ENCODE measurements at places on chromosomes 3 and 15.
A peak's percentile ranks its signal among the peaks of the same experiment; 100 is the strongest.

DNA sequence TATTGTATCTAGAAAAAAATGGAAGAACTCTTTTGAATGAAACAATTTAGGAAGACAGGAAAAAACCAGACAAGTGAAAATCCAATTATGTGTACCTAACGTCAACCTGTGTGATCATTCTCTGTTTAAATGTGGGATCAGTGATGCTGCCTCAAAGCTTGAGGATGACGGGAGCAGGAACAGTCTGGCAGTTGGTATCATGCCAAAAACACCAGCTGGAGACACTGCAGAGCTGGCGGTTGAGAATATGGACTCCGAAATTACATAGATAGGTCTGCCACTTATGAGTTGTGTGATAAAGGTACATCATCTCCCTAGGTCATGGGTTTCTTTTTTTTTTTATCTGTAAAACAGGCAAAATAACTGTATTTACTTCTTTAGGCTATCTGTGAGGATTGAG, 480.5 kb downstream of the CNTN4 start:
- DNase-seq, result no peak

DNA sequence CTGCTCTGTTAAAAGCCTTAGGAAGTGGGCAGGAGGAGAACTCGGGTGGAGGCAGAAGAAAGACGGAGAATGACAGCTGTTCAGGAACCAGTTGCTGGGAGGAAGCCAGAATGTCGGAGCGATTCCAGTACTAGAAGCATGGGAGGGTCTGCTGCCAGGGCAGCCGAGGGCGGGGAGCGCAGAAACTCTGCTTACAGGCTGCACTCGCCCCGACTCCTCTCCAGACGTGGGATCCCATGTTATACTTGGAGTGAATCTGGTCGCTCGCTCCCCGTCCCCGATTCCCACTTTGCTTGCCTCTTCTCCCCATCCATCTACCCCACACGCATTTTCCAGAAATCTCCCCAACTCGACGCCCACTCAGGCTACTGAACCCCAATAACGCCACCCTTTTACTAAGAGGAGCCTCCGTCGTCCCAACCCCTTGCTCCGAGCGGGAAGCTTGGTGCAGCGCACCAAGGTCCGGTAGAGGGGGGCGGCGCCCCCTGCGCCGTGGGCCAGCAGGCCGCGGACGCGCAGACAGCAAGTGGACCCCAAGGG, 665 bp downstream of the GATM start:
- no peak for DNase-seq

DNA sequence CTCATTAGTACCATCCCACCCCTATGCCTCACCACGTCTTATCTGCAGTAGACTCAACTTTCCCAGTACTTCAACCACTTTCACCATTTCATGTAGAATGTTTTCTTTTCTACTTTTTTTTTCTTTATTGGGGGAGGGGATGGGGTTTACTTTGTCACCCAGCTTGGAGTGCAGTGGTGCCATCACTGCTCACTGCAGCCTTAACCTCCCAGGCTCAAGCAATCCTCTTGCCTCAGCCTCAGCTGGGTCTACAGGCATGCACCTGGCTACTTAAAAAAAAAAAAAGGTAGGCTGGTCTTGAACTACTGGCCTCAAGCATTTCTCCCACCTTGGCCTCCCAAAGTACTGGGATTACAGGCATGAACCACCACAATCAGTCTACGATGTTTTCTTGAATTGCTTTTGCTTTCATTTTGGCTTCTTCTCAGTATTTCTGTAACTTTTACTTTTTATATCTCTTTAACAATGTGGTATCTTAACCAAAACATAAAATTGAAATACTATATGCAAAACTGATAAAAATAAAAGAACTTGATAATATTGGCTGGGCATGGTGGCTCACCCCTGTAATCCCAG, 44.9 kb upstream of the CHL1 start:
- DNase-seq, result no peak

DNA sequence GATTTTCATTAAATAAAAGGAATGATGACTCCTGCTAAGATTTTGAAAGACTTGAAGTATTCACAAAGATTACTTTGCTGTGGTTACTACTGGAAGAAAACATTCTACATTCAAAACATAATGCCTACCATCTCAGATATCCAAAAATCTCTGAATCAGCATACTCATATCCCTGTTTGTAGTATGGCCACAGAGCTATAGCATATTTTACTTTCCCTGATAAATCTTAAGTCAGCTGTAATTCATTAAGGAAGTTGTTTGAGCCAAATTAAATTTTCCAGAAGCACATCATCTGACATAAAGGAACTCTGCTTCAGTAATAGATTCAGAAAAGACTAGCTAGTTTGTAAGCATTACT, 942.0 kb downstream of the ROBO1 start:
- DNase-seq, result no peak

DNA sequence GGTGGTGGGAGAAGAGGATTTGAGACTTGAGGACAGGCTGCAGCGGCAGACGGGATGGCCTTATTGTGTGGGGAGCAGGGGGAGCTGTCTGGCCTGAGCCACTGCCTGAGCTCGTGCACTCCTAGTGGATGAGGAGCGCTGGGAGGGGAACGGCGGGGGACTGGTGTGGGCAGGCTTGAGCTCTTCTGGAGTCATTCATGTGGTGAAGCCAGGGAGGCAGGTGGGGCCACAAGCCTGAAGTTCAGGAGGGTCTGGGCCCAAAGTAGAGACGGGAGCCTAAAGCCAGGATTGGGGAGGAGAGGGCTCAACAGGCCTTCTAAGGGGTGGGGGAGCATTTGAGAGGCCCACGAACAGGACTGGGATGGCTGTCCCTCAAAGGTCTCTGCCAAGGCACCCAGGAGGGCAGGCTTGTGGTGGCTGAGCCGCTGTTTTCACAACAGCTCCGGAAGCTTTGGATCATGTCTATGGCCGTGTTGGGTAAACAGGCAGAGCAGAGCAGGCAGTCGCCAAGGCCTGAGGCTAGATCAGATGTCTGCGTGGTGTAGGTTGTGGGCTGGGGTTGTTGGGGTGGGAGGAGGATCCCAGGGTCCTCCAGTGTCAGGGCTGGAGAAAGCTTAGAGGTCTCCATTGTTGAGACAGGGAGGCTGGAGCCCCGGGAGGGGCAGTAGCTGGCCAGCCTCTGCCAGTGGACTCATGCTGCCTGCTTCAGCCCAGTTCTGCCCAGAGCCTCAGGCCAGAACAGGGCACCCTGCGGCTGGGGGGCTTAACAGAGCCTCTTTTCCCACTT, 8.2 kb downstream of the PRKCD start:
- no peak for DNase-seq

- DNase-seq, result no peak
These were observed 110.3 kb downstream of the MYLK start for GRCh38 chr3:123773681-123774431.

- no peak for DNase-seq
These were observed 18.4 kb upstream of the RAD18 start for GRCh38 chr3:8981700-8982099.

DNA sequence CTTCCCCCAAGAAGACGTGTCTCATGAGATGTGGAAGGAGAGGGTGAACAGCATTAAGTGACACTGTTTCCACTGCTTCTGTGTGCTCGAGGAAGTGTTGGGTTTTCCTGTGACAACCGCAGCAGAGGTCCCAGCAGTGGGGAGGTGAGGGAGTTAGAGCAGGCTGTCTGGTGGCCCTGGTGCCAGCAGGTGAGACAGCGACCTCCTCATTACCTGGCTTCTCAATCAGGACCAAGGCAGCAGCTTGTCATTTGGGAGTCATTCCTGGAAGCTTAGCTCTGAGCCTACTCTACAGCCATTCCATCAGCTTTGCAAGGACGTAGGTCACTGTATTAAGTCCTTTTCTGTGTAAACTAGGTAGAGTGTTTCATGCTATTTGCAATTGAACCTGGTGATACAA, 63.3 kb upstream of the RGMA start:
- DNase-seq, result peak; percentile 57

DNA sequence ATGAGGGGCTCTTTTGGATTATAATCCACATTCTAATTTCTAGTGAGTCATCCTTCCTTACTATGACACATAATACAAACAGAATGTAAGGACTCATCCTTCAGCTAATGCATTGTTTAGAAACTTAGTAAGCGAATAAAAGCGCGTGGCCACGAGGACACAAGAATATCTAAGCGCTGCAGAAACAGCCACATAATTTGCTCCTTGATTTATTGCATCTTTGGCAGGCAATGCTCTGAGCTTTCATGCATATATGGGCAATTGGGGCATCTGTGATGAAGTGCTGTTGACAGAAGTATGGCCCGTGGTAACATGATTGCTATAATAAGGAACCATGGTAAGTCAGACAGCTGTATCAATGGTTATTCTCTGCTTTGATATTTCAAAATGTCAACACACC, 191.3 kb upstream of the ZNF385D start:
- no peak for DNase-seq

DNA sequence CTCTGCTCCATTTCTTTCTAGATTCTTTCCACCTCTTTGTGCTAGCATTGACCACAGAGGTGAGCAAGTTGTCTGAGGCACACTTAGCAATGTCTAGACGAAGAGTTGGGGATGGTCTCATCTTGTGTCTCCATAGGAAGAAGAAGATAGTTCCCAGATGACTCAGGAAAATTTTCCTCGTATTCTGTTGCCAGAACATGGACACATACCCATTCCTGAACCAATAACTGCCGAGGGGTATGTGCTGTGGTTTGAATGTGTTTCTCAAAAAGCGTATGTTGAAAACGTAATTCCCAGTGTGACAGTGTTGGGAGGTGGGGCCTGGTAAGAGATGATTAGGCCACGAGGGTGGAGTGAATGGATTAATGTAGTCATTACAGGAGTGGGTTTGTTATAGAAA, 107.5 kb upstream of the GALNT15 start:
- no peak for DNase-seq

GRCh38 chr3:138559134-138559533, 34.9 kb downstream of the CEP70 start:
- no peak for DNase-seq

- DNase-seq, result no peak
These were observed 24.8 kb upstream of the NOX5 start for GRCh38 chr15:68989541-68990230.

GRCh38 chr3:17479681-17480405, 262.6 kb downstream of the TBC1D5 start:
- DNase-seq, result no peak

DNA sequence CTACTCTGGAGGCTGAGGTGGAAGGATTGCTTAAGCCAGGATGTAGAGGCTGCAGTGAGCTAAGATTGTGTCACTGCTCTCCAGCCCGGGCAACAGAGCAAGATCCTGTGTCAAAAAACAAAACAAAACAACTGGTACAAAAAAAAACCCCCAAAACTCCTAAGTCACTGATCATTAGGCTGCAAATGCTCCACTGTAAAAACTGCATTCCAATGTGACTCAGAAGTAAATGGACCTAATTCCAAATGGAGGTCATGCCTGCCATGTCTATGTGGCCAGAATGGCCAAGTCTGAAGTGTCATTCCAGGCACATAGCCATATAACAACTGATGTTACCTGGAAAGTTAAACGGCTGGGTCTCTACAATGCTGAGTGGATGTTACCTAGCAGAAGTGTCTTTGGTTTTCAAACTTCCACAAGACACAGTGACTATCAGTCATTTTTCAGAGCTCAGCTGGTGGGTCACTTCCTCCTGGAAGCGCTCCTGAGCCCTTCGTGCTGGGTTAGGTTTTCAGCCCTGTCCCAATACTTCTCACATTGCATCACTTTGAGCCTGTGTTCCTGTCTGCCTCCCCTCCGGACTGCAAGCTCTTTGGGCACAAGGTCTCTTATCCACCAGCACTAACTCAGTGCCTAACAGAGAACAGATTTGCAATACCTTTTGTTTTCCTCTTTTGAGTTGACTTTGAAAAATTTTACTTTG, 10.6 kb downstream of the FSTL1 start:
- no peak for DNase-seq

DNA sequence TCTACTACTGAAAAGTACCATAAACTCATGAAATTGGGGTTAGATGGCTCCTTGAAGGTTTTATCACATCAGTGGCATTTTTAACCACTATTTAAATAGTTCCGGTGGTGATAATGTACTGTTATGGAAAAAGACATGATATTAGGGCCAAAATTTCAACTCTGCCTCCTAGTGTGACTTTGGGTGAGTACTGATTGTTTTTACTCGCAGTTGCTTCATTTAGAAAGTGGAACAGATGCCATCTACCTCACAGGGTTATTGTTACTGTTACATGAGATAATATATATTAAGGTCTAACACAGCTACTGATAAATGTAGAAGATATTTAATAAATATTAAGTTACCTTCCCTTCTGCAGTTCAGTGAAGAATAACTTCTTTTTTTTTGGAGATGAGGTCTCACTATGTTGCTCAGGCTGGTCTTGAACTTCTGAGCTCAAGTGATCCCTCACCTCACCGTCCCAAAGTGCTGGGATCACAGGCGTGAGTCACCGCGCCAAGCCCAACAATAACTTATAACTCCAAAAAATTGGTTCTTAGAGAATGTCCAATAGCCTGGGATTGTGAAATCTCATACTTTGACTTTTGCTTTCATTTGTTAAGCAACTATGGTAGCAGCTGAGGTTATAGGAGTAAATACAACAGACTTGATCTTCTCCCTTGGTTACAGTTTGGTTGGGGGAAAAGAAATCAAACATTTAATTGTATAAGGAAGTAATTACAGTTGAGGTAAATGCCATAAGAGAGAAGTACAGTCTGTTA, 48.3 kb downstream of the MEF2A start:
- no peak for DNase-seq

DNA sequence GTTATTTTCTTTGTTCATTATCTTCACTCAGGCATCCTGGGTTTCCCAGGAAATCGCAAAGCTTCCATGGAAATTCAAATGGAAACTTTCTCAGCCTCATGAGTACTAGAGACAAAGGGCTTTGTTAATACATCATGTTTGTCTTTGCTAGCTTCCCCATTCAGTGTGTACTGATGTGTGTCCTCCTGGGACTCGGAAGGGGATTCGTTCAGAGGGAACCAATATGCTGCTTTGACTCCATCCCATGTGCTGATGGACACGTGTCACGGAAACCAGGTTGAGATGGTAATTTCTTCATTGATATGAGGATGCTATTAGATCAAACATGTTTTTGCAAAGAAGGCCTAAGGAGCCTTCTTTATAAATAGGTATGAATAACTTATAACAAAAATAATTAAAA, 87.0 kb upstream of the KCNAB1 start:
- DNase-seq, result no peak

DNA sequence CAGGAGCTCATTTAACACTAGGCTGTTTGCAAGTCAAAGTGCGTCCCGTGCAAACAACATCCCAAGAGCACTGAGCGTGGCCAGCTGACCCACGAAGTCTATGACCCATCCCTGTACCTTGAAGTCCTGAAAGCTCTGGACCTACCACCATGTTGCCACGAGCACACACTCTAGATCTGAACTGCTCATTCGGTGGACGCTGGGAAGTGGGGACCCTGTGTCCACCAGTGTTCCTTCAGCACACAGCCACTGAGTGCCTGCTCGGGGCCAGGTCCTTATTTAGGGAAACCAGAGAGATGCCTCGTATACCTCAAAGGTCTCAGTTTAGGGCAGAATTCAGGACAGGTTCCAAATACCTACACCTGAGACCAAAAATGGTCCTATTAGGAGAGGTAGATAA, 236.9 kb downstream of the XXYLT1 start:
- DNase-seq, result no peak

DNA sequence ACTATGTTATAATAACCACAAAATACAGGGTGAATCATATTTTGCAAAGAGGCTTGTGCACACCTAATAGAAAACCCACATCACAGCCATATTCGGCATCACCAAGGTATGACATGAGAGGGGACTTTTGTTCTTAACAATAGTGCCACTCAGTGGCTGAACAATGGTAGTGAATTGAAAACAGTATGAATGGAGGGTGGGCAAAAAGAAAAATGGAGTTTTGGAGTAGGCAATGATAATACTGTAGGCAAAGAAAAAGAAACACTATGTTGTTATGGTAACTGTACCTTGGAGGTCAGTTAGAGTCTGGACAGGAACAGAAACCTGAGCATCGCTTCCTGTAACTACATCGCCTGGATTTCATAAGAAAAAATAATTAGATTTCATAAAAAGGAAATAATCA, 348.6 kb downstream of the PLCL2 start:
- peak; percentile 83 for DNase-seq

Data from CD4-positive, alpha-beta T cell treated with Interleukin-4 for 4 hours (primary cell).